ENCODE measurements at places on chromosomes 5 and 9.

GRCh38 chr5:102796009-102796408 is 40.9 kb downstream of the PAM start:
- no peak for DNase-seq

DNA sequence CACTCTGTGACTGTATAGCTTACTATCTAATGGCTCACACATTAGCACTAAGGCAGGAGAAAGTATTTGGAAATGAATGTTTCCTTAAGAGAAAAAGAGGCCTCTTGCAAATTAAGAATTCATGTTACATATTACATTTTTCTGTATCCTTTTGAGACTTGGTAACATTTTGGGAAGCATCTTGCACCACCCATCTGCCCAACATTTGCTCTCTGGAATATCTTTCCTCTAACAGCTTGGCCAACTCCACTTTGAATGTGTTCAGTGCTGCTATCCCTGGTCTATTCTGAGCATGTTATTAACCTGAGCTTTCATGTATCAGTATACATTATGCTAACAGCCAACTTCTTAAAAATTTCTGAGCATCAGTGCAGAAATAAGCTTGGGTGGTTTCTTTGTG is 27.2 kb downstream of the MFAP3 start:
- DNase-seq, result no peak

- DNase-seq, result no peak
These were observed 77.8 kb downstream of the CAAP1 start for GRCh38 chr9:26814799-26815198.

DNA sequence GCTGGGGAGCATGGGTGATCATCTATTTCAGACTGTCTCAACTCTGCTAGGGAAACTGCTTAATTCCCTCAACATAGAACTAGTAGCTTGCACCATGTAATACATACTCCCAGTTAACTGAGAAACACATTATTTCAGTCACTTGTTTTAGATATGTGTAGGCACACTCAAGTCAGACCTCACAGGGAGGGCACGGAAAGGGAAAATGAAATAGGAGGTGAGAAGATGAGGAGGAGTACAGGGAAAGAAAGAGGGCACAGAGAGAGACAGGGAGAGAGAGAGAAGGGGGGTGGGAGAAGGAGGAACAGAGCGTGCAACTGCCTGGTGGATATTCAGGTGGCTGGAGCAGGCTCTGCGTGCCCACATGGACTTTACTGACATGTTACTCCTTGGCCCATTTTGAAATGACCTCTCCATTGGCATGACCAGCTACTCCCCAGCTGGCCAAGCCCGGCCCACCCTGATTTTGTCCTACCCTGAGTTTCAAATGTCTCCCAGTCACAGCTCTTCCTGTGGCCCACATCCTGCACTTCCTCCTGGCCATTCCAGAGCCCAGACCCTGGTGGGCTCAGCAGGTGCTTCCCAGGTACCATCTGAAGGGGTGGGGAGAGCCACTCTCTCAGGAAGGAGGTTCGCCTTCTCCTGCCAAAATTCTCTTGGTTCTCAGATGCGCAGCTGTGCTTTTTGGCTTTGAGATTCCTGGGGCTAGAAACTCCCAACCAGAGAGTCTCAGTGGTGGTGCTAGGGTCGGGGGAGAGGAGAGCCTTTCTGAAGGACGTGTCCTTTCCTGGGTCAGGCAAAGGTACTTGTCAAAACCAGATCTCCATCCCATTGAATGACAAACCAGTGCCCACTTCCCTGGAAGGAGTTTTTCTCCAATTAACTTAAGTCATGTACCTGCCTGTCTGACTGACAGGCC is 229.4 kb downstream of the FSTL4 start:
- DNase-seq, result no peak

DNA sequence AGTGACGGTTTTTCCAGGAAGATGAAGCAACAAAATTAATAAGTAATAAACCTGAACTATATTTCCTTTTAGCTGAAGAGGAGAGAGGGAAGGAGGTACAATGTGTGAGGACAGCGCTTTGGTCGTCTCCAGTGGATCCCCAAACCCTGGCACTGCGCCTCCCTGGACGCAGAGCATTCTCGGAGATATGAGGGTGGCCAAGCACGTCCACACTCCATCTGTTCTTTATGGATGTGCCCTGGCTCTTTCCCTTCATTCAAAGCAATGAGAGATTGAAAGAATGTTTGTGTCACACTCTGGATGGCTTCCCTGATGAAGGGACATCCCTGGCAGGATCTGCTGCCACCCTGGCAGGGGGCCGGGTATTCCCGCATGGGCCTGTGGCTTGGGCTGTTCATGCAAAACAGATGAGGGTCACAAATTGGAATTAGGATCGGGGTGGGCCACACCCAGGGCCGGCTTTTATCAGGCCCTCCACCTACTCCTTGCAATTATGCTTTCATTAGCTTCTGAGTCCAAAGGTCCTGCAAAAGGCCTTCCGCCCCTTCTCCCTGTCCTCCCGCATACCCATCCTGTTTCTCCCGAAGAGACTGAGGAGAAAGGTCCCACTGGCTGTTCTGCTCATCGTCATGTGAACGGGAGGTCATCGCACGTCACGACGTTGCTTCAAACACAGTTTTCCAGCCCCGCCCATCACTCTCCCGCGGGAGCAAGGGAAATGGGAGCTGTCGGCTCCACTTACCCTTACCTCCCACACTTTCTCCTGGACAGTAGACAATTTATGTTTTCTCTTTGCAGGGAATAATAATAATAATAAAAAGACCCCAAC is 286.1 kb upstream of the IRX4 start:
- no peak for DNase-seq

GRCh38 chr5:5615569-5615968 is 193.1 kb downstream of the ICE1 start:
- DNase-seq, result no peak

GRCh38 chr5:58486290-58486689 is 4.9 kb upstream of the GAPT start:
- DNase-seq, result no peak

DNA sequence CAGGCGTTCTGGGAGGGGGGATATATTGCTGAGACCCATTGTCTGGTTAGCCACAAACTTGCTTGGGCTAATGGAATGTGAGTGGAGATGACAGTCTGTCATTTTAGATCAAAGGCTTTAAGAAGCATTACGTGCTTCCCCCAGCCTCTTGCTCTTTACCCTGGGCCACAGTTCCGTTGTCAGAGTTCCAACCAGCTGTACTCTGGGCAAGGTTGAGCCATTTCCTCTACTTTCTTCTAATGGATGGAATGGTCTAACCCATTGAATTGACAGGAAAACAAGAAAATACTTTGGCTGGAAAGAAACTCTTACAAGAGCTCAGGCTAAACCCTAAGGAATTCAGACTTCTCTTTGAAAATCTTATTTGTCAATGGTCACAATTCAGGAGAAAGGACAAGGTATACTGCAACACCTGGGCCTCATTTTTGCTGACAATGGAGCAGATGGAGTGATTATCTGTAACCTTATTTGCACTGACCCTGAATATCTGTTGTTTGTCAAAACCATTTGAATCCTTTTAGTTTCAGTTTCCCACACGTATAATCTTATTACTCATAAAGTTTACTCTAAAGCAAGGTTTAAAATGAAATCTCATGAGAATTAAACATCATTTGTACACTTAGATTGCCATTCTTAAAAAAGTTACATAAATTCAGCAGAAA is 231.4 kb downstream of the PDE4D start:
- DNase-seq, result no peak

- DNase-seq, result no peak
These were observed 4.6 kb upstream of the GLE1 start for GRCh38 chr9:128499920-128500319.

GRCh38 chr9:3817208-3817607 is 291.4 kb upstream of the RFX3 start:
- DNase-seq, result no peak

DNA sequence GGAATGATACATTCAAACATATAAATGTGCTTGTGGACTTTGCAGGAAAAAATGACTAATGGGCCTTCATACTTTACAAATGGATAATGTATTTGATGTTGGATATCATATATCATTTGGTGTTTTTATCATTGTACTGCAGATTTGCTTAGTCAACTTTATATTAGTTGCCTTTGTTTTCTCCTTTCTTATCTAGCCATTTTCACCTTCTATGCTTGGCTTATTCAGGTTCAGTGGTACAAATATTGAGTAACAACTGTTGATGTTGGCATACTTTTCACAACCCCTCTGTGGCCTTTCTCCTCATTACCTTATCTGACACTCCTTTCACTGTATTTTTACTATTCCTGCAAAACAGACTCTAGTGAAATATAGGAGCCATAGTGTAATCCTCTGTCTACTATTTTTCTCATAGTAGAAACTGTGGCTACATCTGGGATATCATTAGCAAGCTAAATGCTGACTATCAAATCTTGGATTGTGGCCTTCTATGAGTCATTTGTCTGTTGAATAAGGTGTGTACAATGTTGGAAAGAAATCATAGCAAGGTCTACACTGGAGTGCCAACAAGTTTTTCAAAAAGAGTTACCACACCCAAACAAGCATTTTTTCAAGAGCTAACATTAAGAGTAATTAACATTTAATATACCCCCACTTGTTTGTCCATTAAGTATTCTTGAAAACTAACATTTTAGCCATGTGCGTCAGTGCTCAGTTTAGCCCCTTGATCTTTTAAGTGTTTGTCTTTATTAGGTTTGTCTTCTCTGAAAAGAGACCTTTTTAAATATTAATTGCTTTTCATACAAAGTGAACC is 330.1 kb downstream of the ADGRV1 start:
- DNase-seq, result no peak
